Caco-2 (cell line): ENCODE measurements at places on chromosomes 7 and 10. TPM values are rescaled to one million over a fixed set of nuclear protein-coding genes. Genes with fewer than 3 reads are reported as not detected.

Gene DDC
- 75.9 and 87.0 TPM in 2 replicates for total RNA-seq

Gene UBE2D4
- 12.7 and 15.4 TPM in 2 replicates for total RNA-seq

Gene RBM17
- total RNA-seq: 286 and 290 TPM in 2 replicates

Gene LIPN
- not detected in 2 replicates for total RNA-seq

Gene AUTS2
- total RNA-seq: 37.1 and 41.9 TPM in 2 replicates

Gene EPHA1
- 66.6 and 69.2 TPM in 2 replicates for total RNA-seq

Gene NUP205
- total RNA-seq: 114 and 115 TPM in 2 replicates

Gene C10orf90
- not detected in 2 replicates for total RNA-seq

Gene PNLIP
- not detected in 2 replicates for total RNA-seq

Gene TMEM176B
- total RNA-seq: 31.4 and 35.8 TPM in 2 replicates

GRCh38 chr10:59711871-59712494 is 2.3 kb upstream of the SLC16A9 start:
- H3K27me3 ChIP-seq: peaks cover 5% of the 10 kb centered on the region
- H3K4me1 ChIP-seq: no peaks in the 10 kb centered on the region
- no peak for DNase-seq
- no peaks in the 10 kb centered on the region for H3K36me3 ChIP-seq
- no peak overlapping the region for H3K4me3 ChIP-seq
- no peak overlapping the region for H3K27ac ChIP-seq

DNA sequence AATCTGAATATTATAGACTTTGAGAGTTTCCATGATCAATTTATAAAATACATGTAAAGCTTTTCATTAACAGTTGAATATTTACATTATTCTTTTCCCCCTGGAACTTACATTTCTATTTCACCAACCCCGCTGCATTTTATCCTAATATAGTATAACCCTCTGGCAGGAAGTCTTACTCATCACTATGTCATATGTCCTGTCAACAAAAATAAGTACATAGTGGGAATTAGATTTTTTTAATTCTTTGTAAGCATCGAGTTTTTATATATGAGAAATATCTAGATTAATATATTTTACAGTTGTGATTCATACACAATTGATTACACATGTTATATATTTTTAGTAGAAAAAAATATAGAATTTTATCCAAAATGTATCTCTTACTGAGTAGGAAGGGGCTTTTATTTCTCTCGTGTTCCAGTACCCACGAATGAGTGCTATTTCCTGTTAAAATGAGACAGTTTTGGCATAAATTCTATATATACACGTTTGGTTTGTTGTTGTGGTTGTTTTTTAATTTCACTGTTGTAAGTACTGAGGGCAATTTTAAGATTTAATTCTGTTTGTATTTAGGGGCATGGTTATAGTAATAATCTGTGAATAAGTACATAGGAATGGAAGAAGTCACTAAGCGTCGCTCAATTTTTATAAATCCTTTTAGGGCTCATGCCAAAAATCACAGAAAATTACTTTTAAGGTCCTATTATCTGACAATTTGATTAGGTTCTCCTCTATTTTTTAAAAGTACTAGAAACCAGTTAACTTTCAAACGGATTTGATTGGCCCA is 87.1 kb downstream of the HECW1 start:
- H3K27ac ChIP-seq: no peak overlapping the region
- H3K4me1 ChIP-seq: no peaks in the 10 kb centered on the region; the same call in 1 of the 2 replicates
- no peak for DNase-seq

- H3K27me3 ChIP-seq: no peaks in the 10 kb centered on the region
- peak within 1 kb of the TSS; percentile 95 for H3K4me3 ChIP-seq
- peak within 1 kb of the TSS; percentile 97 for H3K27ac ChIP-seq
- peaks cover 11% of the 10 kb centered on the region for H3K4me1 ChIP-seq
Measured at GRCh38 chr10:68955832-68956532, at the start of gene DDX21. TSS of gene DDX21 (plus strand) at chr10:68956170. CDS start at chr10:68956226, 56 bp downstream.

GRCh38 chr7:70571403-70571934 is 560.5 kb upstream of the GALNT17 start:
- peak overlapping the region; percentile 92 for H3K27ac ChIP-seq
- H3K36me3 ChIP-seq: no peaks in the 10 kb centered on the region
- H3K4me1 ChIP-seq: peaks cover 28% of the 10 kb centered on the region

GRCh38 chr10:59868696-59869593 is 37.4 kb downstream of the CCDC6 start:
- H3K27ac ChIP-seq: no peak overlapping the region
- peaks cover 26% of the 10 kb centered on the region for H3K4me1 ChIP-seq
- no peaks in the 10 kb centered on the region for H3K36me3 ChIP-seq
- no peak overlapping the region for H3K4me3 ChIP-seq

GRCh38 chr7:155368894-155369600 is 71.4 kb downstream of the INSIG1 start:
- DNase-seq: no peak
- H3K4me3 ChIP-seq: no peak overlapping the region
- H3K4me1 ChIP-seq: peaks cover 6% of the 10 kb centered on the region
- no peak overlapping the region for H3K27ac ChIP-seq
- H3K27me3 ChIP-seq: 0 out of 2 replicates have a peak, but pooled peaks cover 2% of the 10 kb centered on the region
- H3K36me3 ChIP-seq: no peaks in the 10 kb centered on the region

GRCh38 chr10:46096909-46097575 is 51.0 kb upstream of the MSMB start:
- peaks cover 3% of the 10 kb centered on the region; the same call in 1 of the 2 replicates for H3K4me1 ChIP-seq
- no peaks in the 10 kb centered on the region for H3K36me3 ChIP-seq
- H3K27ac ChIP-seq: no peak overlapping the region
- no peak for DNase-seq

DNA sequence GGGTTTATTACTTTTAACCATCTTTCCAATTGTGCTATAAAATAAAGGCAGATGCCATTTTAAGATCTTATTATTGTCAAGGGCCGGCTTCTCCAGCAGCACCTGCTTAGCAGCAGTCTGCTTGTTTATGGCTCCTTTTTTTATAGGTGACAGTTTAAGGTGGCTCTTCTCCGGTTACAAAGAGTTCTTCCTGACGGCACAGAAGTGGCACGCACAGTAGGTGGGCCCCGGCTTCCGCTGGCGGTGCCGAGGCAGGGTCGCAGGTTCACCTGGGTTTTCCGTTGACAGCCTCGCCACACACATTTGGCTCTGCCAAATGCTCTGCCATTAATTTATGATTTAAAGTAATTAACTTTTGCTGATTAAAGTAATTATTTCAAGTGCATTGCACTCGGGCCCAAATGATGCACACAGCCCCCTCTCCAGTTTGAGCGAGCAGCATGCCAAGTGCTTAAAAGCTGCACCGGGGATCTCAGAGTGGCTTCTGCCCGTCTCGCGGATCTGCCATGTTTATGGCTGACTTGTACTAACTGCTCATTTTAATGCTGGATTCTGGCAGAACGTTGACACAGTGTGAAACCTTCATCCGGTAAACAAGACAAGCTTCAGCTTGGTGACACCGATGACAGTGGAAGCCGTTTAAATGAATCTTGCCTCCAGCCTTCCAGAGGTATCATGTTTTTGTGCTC is 355.1 kb upstream of the MKI67 start:
- no peak for DNase-seq
- H3K36me3 ChIP-seq: no peaks in the 10 kb centered on the region
- H3K27ac ChIP-seq: no peak overlapping the region
- H3K4me3 ChIP-seq: no peak overlapping the region
- no peaks in the 10 kb centered on the region for H3K4me1 ChIP-seq
- H3K27me3 ChIP-seq: no peaks in the 10 kb centered on the region

DNA sequence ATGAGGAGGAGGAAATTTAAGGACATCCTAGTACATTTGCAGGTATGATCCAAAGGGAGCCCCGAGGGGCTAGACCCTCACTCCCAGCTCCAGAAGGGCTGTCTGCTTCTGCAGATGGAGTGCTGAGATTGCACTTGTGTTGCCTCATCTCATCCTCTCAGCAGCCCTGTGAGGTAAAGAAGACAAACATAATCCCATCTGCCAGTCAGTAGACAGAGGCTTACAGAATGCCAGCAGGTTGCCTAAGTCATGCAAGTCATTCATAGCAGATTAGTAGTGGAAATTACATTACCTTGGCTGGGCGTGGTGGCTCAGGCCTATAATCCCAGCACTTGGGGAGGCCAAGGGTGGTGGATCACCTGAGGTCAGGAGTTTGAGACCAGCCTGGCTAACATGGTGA is 45.4 kb downstream of the BLVRA start:
- no peaks in the 10 kb centered on the region for H3K4me1 ChIP-seq
- no peaks in the 10 kb centered on the region for H3K27me3 ChIP-seq
- H3K4me3 ChIP-seq: no peak overlapping the region

DNA sequence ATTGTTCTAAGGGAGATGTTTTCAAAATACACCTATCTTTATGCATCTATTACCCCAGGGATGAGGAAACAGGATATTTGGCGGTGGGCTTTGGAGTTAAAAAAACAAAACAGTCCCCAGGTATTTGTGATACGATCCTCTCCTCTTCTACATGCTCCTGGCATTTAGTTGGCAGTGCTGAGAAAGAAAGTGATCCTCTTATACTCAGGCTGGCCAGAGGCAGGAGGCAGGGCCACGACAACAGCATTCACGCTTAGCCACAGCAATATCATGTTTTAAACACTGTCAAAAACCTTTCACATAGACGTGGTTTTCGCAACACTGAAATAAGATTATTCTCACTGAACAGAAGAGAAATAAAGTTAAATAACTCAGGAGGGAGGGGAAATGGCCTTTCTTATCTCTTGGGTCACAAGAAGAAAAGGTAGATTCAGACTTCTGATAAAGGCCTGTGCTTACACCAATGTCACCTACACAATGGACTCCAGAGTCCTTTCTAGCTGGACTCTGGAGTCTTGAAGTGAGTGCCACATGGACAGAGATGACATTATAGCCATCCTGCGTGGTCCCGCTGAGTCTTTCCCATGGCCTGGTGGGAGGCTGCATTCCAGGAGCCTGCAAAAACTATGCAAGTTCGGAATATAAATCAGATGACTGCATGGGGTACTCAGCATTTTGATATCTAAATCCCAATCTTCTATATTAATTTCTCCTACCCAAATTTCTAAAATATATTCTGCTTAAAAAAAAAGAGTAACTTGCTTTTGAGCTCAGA is 88.7 kb downstream of the PIP4K2A start:
- peak overlapping the region; percentile 53 for H3K27ac ChIP-seq
- H3K4me1 ChIP-seq: peaks cover 69% of the 10 kb centered on the region
- no peak overlapping the region for H3K4me3 ChIP-seq
- H3K36me3 ChIP-seq: no peaks in the 10 kb centered on the region
- DNase-seq: no peak

GRCh38 chr10:35565602-35566081 is 39.5 kb upstream of the GJD4 start:
- H3K36me3 ChIP-seq: peaks cover 3% of the 10 kb centered on the region
- H3K4me3 ChIP-seq: no peak overlapping the region
- no peak overlapping the region for H3K27ac ChIP-seq
- H3K4me1 ChIP-seq: no peaks in the 10 kb centered on the region
- DNase-seq: no peak

- peaks cover 43% of the 10 kb centered on the region for H3K4me1 ChIP-seq
- no peak overlapping the region for H3K4me3 ChIP-seq
- peak; percentile 50 for DNase-seq
- peak overlapping the region; percentile 55 for H3K27ac ChIP-seq
- H3K36me3 ChIP-seq: no peaks in the 10 kb centered on the region
Measured at GRCh38 chr10:132518572-132519381, 18.8 kb upstream of the INPP5A start.

GRCh38 chr10:71440506-71441035 is 43.9 kb downstream of the CDH23 start:
- H3K27me3 ChIP-seq: no peaks in the 10 kb centered on the region; the same call in 1 of the 2 replicates
- H3K4me3 ChIP-seq: no peak overlapping the region
- DNase-seq: no peak
- H3K36me3 ChIP-seq: no peaks in the 10 kb centered on the region
- H3K4me1 ChIP-seq: no peaks in the 10 kb centered on the region

- no peaks in the 10 kb centered on the region for H3K4me1 ChIP-seq
- DNase-seq: no peak
- no peaks in the 10 kb centered on the region for H3K36me3 ChIP-seq
- no peaks in the 10 kb centered on the region for H3K27me3 ChIP-seq
- H3K27ac ChIP-seq: no peak overlapping the region
Measured at GRCh38 chr7:6294839-6295238, 22.4 kb upstream of the CYTH3 start.

DNA sequence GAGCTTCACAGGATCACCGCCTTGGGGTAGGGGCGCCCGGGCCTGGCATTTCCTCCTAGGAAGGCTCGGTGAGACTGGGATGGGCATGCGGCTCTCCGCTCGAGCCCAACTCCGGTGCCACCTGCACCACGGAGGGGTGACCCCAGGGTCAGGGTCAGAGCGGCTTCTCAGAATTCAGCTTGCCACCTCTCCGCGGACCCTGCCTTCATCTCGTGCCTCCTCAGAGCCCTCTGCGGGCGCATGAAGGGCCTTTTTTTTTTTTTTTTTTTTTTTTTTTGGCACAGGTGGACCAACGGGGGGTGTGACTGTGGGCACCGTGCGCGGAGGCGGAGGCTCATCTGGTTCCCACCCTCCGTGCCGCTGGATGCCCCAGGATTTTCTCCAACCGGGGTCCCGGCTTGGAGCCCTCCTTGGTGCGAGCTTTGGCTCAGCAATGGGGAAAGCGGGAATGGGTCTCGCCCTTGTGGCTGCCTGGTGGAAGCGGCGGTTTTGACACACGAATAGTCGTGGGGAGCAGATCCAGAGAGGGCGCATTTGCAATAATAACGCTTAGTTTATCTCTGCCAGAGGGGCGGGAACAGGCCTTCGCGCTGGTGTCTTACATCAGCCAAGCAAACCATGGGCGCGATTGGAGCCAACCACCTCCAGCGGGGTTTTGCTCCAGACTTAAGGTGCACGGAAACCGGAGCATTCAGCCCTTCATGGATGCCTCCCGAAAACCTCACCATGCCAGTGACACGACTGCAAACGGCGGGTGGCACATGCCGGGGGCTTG is 5.0 kb upstream of the TNRC18 start:
- peak overlapping the region; percentile 85 for H3K4me3 ChIP-seq
- peaks cover 7% of the 10 kb centered on the region for H3K4me1 ChIP-seq
- H3K27me3 ChIP-seq: no peaks in the 10 kb centered on the region
- peak overlapping the region; percentile 97 for H3K27ac ChIP-seq
- peak; percentile 83 for DNase-seq

GRCh38 chr7:70502117-70502863 is 629.7 kb upstream of the GALNT17 start:
- H3K4me1 ChIP-seq: no peaks in the 10 kb centered on the region
- no peak overlapping the region for H3K4me3 ChIP-seq
- no peaks in the 10 kb centered on the region for H3K36me3 ChIP-seq
- H3K27ac ChIP-seq: no peak overlapping the region

DNA sequence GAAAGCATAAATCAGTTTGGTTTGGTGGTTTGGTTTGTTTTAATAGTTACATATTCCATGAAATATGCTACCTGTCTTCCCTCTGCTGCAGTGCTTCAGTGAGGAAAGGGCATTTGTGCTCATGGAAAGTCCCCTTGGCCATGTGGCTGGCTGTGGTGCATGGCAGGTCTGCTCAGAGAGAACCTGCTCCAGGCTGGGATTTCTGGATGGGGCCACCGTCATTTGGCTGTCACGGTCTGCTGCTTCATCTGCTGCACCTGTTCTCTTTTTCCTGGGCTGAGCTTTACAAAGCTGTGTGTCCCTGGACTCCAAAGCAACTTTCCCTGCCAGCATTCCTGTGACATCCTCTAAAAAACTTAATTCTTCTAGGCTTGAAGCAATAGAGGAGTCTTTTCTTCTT is 8.9 kb downstream of the CDK14 start:
- no peaks in the 10 kb centered on the region for H3K36me3 ChIP-seq
- no peak overlapping the region for H3K4me3 ChIP-seq

GRCh38 chr7:82594665-82595064 is 151.1 kb upstream of the CACNA2D1 start:
- no peak overlapping the region for H3K4me3 ChIP-seq
- H3K27ac ChIP-seq: no peak overlapping the region
- no peaks in the 10 kb centered on the region for H3K36me3 ChIP-seq
- DNase-seq: no peak
- no peaks in the 10 kb centered on the region for H3K4me1 ChIP-seq
- no peaks in the 10 kb centered on the region for H3K27me3 ChIP-seq

- no peak for DNase-seq
- no peak overlapping the region for H3K4me3 ChIP-seq
- no peaks in the 10 kb centered on the region for H3K36me3 ChIP-seq
- H3K27me3 ChIP-seq: no peaks in the 10 kb centered on the region
Measured at GRCh38 chr10:9076066-9076465, 1021.6 kb downstream of the GATA3 start.
